NCI-H2081 (cell line): ENCODE measurements at places on chromosomes 13 and 19.

- no peak for DNase-seq
Measured at GRCh38 chr13:112879283-112879833, 89.7 kb upstream of the MCF2L start.

DNA sequence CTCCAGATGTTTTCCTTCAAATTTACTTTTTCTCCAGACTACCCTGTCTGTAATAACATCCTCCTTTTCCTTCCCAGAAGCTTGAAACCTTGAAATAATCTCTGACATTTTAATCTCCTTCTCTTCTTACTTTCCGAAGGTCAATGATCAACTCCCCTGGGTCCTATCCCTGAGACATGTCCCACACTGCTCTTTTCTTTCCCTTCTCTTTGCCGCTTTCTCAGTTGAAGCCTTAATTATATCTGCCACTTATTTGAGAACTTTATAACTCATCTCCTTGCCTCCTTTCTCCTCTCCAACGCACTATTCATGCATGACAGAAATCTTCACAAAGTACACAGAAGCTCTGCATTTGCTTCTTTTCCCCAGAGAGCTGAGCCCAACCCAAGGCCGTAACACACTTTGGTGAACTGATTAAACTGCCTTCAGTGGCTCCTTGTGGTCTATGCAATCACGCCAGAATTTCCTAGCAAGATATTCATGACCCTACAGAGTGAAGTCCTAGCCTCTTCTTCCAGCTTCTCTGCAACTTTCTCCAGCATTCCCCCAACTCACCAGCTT lies 9.2 kb upstream of the WASF3 start:
- no peak for DNase-seq

- no peak for DNase-seq
Measured at GRCh38 chr13:52931539-52932431, 83.3 kb upstream of the PCDH8 start.

DNA sequence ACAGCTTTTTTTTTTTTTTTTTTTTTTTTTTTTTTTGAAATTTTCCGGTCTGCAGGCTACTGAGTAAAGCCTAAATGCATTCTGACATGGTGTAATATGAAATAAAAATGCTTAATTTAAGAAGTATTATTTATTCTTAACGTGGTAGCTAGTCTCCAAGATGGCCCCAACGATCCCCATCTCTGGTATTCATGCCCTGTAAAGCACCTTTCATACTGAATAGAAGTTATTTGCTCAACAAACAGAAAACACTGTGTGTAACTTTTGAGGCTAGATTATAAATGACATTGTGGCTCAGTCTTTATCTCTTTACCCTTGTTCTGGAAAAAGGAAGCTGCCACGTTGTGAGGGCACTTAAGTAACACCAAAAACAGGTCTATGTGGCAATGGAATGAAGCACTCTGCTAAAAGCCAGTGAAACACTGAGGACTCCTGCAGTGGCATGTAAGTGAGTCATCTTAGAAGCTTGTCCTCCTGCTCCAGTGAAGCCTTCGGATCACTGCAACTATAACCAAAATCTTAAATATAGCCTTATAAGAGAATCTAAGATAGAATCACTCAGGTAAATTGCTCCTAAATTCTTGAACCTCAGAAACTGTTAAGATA lies 128.7 kb downstream of the UGGT2 start:
- DNase-seq: no peak

DNA sequence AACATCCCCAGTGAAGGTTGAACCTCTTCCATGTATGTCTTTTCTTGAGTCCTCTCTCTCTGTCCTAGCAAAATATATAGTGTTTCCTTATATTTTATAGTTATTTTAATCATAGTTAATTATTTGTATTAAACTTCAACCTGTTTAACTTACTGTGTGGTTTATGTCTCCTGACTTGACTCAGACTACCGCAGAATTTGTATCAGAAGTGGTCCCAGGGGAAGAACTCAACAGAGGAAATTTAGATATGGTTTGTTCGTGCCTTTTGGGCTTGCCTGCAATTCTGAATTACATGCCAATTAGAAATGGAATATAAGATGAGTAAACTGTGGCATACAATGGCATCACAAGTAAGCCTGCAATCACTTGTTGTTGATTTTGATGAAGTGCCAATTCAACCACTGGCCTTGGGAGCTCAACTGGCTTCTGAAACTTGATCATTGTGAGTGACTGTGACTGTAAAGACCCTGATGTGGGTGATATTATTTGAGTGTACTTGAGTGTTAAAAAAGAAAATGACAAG lies 1459.5 kb upstream of the PCDH20 start:
- peak; percentile 46 for DNase-seq

DNA sequence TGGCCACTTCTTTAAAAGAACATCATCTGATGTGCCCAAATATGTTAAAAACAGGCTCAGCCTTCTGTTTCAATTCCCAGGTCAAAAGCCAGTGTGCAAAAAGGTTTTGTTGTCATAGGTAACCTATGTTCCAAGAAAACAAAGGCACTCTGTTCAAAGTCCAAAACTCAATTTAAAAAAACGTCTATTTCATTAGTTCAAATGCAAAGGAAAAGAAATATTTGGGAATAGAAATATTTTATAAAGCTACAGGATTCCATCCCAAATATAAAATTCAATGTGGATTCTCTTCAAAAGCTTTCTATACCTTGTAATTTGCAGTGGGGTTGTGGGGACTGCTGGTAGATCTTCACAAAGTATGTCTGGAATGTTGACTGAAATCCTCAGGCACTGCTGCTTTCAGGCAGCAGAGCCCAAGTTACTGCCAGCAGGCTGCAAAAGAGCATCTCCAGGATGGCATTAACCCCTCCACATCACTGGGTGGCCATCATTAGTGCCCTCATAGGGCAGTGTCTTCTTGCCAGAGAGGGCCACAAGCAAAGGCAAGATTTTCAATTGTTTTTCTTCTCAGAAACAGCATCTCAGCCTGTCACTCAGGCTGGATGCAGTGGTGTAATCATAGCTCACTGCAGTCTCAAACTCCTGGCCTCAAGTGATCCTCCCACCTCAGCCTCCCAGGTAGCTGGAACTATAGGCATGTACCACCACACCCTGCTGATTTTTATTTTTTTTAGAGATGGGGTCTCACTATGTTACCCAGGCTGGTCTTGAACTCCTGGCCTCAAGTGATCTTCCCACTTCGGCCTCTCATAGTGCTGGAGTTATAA lies 22.8 kb upstream of the STK24 start:
- DNase-seq: no peak

DNA sequence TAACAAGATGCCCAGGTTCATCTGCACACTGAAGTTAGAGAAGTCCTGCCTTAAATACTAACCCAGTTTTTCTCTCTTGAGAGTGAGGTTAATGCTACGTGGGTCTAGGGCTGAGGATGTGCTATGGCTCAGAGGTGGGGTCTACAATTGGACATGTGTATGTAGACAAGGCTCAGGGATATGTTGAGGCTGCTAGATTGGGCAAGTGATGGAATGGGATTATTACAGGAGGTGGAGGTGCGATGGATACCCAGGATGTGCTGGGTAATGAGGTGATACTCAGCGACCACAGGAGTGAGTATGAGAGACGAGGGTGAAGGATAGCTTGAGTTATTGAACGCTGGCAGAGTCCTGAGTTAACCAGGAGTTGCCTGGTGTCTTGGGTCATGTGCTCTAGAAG lies 38.1 kb downstream of the PPP2R1A start:
- no peak for DNase-seq

- DNase-seq: no peak
Measured at GRCh38 chr13:30308548-30308947, 1.2 kb upstream of the KATNAL1 start.

GRCh38 chr13:110157718-110158117 lies 149.2 kb downstream of the COL4A1 start:
- no peak for DNase-seq

GRCh38 chr19:43901395-43902390 lies 33.4 kb downstream of the ZNF45 start:
- peak; percentile 45 for DNase-seq

- DNase-seq: no peak
Measured at GRCh38 chr19:33950091-33950750, 153.6 kb downstream of the KCTD15 start.

DNA sequence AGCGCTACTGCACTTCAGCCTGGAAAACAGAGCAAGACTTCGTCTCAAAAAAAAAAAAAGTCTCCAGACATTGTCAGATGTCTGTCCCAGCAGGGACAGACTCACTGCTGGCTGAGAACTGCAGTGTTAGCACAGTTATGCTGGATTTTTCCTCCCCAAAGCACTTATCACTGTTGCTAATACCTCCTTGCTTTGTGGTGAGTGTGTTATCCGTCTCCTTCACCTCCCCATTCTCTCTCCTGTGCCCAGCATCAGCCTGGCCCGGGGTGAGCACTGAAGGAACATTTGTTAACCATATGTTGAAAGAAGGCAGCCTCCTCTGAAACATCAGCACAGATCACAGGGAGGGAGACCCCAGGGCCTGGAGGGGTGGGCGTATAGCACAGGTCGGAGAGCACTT lies 11.3 kb downstream of the MYO9B start:
- DNase-seq: no peak

GRCh38 chr19:55225415-55225958 lies 3.1 kb downstream of the TMEM86B start:
- no peak for DNase-seq

GRCh38 chr19:42332059-42332458 lies 6.6 kb downstream of the MEGF8 start:
- no peak for DNase-seq

DNA sequence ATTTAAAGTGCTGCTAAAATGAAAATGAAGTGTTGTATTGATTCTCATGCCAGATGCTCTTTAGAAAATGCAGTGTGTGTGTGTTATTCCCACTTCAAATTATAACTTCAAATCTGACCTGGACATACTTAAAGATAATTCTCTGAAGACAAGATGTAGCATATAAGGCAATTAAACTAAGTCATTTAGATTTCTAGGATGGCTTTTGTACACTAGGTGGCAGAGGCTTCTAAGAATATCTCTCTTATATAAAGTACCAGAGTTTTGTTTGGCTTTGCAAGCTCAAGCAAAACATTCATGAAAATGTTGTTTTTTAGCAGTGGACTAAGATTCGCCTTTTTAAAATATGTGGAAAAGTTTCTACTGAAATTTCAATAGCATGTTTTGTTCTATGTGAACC lies 407.2 kb downstream of the GPC5 start:
- no peak for DNase-seq

DNA sequence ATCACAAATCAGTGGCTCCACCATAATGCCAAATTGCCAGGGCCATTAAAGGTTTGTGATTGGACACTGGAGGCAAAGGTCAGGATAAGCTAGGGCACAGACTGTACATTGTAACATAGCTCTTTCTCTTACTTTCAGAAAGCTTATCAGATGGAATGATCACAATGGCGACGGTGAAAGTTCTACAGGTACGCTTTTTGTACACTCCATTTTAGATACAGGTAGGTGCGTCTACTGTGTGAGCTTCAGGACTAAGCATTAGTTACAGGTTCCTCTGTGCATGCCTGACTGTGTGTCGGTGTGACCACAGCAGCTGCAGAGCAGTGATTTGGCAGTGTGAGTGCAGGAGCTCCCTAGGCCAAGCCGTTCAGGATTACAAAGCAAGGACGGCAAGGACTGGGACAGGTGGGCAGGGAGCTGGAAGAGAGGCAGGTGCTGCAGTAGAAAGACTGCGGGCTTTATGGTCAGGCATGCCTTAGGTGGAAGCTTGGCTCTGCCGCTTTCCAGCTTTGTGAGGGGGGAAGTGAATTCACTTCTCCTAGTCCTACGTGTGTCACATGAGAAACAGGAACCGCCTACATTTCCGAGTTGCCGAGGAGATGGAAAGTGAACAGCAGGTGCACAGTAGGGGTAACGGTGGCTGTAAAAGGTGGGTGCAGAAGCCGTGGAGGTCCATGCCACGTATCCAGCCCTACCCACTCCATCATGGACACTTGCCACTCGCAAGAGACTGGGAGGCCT lies 49.6 kb downstream of the MRPL57 start:
- DNase-seq: no peak

- no peak for DNase-seq
Measured at GRCh38 chr13:114229506-114229905, 5.2 kb upstream of the CDC16 start.

- DNase-seq: no peak
Measured at GRCh38 chr13:99357941-99358340, 50.7 kb upstream of the GPR183 start.

DNA sequence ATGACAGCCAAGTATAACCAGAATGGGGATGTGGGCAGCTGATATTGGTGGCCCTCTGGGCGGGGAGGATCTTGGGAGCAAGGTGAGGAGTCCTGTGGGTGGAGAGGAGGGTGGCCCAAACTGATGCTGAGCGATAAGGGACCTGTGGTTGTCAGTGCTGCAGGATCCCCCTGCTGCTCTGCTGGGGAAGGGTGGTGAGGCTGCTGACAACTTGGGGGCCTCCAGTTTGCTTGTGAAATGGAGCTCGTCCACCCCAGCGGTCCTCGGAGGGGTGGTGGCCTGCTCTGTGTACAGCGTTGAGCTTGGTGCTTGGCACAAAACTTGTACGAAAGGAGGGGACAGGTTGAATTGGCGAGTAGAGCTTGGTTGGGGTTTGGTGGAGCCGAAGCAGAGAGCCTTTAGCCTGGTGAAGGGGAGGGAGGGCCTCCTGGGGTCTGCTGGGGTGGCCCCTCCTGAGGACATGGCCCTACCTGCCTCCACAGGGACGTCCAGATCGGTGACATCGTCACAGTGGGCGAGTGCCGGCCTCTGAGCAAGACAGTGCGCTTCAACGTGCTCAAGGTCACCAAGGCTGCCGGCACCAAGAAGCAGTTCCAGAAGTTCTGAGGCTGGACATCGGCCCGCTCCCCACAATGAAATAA lies 2.9 kb downstream of the RPS11 start:
- DNase-seq: no peak

GRCh38 chr13:51397262-51397941 lies 55.4 kb downstream of the INTS6 start:
- DNase-seq: no peak

GRCh38 chr13:50684366-50684765 lies 159.1 kb downstream of the DLEU7 start:
- DNase-seq: no peak

DNA sequence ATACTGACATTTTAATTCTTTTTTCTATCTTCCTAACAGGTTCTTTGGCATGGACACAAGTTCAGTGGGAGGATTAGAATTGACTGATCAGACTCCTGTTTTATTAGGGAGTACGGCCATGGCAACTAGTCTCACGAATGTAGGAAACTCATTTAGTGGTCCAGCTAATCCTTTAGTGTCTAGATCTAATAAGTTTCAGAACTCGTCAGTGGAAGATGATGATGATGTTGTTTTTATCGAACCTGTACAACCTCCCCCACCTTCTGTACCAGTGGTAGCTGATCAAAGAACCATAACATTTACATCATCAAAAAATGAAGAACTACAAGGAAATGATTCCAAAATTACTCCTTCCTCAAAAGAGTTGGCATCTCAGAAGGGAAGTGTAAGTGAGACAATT lies 34.5 kb downstream of the ZMYM2 start:
- no peak for DNase-seq

- DNase-seq: no peak
Measured at GRCh38 chr19:17409990-17410389, 4.6 kb upstream of the BST2 start.

GRCh38 chr13:50476577-50477285 lies 366.8 kb downstream of the DLEU7 start:
- DNase-seq: no peak

- no peak for DNase-seq
Measured at GRCh38 chr19:11345122-11345803, 805 bp downstream of the TMEM205 start.
